ENCODE measurements at places on chromosomes 11 and 22.

GRCh38 chr11:113689768-113690618 is 16.1 kb downstream of the TMPRSS5 start:
- DNase-seq, result no peak

GRCh38 chr11:61701242-61701886 is 21.2 kb downstream of the DAGLA start:
- peak; percentile 42 for DNase-seq

DNA sequence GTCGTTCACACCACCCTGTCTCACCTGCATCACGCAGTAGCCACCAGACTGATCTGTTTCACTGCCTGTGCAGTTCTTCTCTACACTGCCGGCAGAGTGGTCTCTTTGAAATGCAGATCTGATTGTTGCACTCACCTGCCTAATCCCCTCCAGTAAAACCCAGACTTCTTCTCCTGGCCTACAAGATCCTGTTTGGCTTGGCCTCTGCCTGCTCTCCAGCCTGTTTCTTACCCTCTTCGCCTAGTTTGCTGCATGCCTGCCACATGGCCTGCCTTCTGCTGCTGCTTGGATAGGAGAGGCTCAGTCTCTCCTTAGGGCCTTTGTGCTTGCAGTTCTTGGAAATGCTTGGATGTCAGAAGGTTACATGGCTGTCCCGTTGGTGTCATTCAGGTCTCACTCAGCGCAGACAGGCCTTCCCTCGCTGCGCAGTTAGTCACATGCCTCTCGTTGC is 42.0 kb downstream of the PACS1 start:
- no peak for DNase-seq

DNA sequence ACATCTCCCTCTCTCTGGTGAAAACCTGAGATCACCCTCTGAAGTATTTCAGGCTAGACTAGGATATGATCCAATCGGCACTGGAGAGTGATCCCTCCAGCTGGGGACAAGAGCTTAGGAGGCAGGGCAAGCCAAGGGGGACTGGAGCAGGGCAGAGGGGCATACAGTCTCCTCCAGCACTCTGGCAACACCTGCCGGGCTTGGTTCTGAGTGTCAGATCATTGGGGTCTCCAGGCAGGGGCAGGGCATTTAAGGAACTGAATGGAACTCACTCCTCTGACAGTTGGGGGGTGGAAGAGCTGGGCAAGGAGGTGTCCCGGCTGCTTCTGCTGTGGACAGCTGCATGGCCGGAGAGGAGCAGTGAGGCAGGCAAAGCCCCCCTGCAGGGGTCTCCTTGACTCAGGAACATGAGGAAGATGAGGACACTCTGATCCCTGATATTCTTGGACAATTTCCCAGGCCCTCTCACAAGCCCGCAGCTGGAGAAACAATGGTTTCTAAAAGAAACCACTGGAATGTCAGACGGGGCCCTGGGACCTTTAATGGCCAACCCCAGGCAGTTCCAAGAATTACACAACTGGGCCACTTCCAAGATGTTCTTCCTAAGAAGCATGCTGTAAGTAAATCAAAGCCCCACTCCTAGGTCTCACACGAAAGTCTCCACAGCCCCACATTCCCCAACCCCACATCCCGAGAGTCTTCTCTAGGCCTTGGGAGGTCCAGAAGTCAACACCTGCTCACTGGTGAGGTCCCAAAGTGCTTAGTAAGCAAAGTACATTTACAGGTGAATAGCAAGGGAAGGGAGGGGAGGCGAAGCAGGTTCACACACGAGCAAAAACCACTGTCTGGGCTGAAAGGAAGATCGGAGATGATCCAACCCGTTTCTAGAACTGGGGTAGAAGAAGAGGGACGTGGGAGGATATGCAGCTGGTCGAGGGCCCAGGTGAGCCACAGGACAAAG is 1.2 kb upstream of the CCDC86 start:
- DNase-seq, result peak; percentile 64

DNA sequence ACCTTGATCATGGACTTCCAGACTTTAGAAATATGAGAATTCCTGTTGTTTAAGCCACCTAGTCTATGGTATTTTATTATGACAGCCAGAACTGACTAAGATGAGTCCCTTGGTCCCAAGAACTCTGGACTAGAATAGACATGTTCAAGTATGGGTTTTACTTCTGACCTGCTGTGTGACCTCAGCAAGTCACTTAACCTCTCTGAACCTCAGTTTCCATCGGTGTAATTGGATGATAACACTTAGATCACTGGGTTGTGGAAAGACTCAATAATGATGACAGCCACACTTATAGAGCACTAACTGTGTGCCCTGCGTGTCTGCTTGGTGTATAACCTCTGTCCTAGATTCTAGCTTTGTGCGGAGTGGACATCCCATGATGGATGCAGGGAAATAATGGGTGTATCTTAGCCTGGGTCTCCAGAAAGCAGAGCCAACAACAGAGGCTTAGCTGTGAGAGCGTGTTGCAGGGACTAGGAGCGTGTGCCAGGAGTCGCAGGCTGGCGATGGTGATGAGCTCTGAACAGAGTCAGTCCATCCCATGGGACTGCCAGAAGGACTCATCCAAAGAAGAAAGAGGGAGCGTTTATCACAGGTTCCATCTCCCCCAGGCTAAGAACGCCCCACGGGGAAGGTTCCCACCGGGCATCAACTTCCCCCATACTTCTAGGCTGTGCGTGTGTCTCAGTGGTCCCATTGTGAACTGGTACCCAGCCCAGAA is 93.2 kb upstream of the TP53I11 start:
- no peak for DNase-seq

DNA sequence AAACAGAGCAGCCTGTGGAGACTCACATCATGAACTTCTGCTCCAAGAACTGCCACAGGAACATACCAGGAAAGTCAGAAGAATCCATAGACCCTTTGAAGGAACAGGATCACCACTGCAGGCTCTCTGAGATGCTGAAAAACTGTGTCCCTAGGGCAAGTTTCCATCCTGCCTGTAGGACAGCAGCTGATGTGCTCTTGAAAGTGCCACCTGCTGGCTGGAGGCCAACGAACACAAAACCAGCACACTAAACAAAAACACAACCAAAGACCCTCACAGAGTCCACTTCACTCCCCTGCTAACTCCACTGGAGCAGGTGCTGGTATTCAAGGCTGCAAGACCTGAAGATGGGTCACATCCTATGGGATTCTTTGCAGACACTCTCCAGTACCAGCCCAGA is 12.0 kb upstream of the NXPE1 start:
- DNase-seq, result no peak

- DNase-seq, result no peak
These were observed 54.7 kb upstream of the LYVE1 start for GRCh38 chr11:10622957-10623791.

DNA sequence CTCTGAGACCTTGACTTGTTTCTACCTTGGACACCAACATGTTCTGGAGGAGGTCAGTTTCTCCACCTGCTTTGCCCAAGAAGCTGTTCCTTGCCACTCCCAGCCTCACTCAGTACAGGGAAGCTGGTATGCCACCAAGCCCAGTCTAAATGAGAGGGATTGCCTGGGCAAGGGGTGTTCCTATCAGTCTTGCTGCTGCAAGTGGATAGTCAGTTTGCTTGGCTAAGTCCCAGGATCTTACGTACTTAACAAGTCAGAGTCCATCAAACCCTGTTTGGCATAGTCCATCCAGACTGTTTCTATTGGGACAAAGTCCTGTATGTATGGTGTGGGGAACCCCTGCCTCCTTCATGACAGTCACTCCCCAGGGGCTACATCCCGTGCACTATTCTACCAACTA is 66.6 kb downstream of the RPL27A start:
- no peak for DNase-seq

DNA sequence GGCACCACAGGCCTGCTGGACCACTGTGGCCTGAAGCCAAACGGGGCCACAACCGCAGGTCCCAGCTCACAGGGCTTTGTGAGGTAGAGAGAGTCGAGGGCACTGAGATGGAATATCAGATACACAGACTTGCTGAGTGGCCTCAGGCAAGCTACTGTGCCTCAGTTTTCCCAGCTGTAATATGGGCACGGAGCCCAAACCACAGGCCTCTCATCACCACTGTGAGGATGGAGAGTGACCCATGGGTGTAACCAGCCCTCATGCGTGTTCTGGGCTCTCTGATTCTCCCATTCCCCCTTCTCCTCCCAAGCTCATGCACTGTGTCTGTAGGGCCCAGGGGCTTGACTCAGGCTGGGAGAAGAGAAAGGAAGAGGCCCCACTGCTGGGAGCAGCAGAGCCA is 4.2 kb downstream of the UNC93B1 start:
- DNase-seq, result no peak

All from DMS79 (cell line).